NCI-H2171 treated with DMSO at 0.1 percent for 48 hours (cell line): ENCODE measurements at places on chromosomes 1 and 21.

GRCh38 chr1:57591842-57592241 lies 168.0 kb upstream of the DAB1 start:
- DNase-seq, result no peak

DNA sequence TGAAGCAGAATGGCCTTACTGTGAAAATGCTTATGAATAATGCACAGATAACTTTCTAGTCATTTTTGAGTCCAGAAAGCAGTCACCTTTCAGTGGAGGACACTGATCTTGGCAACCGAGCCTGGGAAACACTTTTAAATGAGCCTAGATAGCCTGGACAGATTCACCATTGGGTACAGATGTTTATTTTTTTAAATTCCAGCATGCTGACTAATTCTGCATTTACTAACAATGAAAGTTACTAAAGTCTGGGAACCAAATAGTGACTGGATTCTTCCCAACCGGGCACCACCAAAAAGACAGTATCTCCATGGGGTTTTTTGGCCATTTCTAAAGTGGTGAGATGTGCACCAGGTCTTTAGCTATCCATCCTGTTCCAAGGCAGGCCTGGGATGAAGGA lies 3.3 kb upstream of the FMOD start:
- DNase-seq, result no peak

DNA sequence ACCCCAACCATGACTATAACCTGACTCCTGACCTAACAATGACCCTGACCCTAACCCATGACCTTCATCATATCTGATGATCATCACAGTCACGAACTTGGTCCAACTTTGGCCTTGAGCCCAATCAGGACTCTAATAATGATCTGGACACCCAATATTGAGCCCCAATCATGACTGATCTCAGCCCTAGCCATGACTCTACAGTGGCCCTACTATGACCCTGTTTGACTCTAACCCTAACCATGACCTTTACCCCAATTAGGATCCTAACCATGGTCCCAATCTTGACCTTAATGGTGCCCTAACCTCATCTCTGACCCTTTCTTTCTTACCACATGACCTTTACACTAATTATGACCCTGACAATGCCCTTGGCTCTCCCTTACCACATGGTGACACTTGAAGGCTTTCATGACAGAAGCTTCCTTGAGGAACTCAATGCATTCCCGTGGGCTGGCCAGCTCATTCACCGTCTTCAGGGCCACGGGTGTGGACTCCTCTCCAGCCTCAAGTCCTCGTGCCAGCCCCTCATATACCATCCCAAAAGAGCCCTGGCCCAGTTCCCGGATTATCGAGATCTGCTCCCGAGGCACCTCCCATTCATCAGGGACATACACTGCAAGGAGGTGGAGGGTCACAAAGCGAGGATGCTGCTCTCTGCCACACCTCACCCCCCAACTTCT lies 16.2 kb downstream of the INSRR start:
- no peak for DNase-seq

- DNase-seq, result no peak
Observed at GRCh38 chr1:74853756-74854155, 120.8 kb downstream of the TYW3 start.

DNA sequence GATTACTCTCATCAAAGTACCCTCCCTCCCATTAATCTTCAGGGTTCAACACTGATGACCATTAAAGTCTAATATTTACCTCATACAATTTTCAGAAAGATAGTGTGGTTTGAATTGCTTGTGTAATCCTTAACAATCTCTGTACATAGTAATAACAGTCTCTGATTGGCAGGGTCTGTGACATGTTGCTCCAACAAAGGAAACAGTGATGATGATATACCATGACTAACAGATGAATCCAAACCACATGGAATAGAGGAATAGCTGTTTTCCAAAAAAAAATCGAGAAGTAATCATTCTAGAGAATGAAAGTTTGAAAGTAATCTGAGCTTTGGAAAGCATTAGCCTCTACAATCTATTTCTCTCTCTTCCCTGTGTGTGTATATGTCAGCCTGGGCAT lies 610.1 kb upstream of the NEGR1 start:
- no peak for DNase-seq

- no peak for DNase-seq
Observed at GRCh38 chr1:186564582-186564981, 103.7 kb upstream of the PDC start.

GRCh38 chr1:168504064-168504837 lies 39.5 kb downstream of the XCL2 start:
- no peak for DNase-seq

DNA sequence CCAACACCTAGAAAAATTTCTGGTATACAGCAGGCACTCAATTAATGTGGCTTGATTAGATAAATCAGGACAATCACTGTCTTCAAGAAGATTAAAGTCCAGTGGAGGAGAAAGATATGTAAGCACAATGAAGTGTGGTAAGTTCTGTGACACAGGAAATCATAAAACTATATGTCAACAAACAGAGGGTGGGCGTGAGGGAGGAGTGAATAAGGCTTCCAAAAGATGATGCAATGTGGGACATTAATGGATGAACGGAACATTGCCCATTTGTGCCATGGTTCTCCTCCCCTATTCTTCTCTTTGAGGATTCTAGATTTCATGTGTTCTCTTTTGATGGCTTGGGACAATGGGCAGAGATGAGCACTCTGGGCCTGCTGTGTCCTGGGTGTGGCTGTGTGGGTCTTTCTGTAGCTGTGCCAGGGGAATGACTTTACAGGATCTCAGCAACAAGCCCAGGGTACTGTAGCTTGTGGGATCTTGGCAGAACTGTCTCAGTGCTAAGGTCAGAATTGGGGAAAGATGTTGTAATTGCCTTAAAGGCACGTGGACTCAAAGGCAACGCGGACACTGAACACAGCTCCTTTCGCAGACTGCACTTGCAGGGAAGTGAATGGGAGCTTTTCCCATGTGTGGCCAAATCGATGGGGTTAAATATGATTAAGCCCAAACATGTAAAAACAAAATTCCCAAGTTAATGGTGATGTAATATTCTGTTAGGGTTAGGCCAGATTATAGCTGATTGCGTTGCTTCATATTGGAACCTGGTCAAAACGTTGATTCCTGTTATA lies 366.9 kb downstream of the TGFB2 start:
- DNase-seq, result no peak

DNA sequence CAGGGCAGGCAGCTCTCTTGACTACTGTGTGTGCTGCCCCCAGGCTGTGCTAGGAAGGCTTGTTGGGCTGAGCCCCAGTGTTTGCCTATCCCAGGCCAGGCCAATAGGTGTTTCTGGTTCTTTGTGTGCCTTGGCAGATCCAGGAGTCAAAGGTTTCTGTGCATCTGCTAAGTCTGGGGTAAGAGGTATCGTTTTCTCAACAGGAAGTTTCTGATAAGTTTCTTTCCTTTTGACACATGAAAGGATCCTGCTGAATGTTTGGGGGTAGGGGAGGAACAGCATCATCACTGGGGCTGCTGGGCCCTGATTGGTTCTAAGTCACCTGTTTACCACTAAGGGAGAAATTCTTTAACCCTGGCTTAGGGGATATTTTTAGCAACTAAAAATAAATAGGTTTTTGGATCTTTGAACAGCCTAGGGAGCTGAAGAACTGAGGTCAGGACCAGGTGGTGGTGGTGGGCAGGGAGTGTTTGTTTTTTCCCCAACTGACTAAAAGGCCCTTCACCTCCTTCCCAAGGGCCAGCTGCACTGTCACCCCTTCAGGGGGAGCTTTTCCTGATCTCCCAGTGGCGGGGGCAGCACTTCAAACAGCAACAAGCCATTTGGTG lies 85.1 kb downstream of the KCNN3 start:
- no peak for DNase-seq

GRCh38 chr1:182603646-182604174 lies 479 bp downstream of the RGS16 start:
- peak; percentile 73 for DNase-seq

DNA sequence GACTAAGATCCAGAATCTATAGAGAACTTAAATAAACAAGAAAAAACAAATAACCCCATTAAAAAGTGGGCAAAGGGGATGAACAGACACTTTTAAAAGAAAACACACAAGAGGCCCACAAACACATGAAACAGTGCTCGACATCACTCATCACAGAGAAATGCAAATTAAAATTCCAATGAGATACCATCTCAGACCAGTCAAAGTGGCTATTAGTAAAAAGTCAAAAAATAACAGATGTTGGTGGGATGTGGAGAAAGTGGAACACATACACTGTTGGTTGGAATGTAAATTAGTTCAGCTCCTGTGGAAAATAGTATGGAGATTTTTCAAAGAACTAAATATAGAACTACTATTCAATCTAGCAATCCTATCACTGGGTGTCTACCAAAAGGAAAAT lies 143.1 kb downstream of the IFI44 start:
- no peak for DNase-seq

DNA sequence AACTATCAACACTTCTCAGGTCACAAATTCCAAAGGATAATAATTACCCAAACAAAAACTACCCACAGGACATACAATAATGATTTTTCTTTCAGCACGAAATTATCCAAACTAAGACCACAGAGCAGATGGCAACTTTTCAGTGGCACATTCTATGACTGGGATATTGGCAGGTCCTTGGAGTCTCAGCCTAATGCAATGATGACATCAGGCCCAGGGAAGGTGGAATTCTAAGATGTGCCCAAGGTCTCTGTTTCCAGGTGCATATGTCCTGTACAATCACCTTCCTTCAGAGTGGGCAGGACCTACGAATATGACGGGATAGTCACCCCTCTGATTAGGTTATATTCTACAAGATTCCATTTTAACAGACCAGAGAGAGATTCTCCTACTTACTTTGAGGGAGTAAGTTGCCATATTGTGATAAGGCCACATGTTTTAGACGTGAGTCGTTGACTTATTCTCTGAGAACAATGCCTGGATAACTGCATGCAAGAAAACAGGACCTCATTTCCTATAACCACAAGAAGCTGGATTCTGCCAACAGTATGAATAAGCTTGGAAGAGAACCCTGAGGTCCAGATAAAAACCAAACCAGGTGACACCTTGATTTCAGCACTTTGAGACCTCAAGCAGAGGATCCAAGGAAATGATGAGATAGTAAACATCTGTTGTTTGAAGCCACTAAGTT lies 69.9 kb downstream of the ZC3H11B start:
- DNase-seq, result no peak

- DNase-seq, result peak; percentile 39
Observed at GRCh38 chr1:183219616-183220009, 33.5 kb downstream of the LAMC2 start.

DNA sequence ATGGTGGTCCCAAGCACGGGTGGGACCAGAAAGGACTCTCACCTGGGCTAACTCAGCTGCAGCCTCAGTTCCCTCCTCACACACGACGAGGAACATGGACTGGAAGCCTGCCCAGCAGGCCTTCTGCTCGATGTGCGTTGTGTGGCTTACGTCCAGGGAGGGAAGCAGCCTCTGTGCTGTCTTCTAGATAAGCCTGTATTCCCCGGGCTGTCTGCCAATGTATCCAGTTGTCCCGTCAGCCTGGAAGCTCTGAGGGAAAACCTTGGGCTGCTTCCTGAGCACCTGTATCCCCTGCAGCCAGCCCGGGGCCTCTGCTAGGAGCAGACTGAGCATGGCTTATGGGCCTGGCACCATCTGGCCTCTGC lies 10.5 kb downstream of the PCSK9 start:
- peak; percentile 79 for DNase-seq

DNA sequence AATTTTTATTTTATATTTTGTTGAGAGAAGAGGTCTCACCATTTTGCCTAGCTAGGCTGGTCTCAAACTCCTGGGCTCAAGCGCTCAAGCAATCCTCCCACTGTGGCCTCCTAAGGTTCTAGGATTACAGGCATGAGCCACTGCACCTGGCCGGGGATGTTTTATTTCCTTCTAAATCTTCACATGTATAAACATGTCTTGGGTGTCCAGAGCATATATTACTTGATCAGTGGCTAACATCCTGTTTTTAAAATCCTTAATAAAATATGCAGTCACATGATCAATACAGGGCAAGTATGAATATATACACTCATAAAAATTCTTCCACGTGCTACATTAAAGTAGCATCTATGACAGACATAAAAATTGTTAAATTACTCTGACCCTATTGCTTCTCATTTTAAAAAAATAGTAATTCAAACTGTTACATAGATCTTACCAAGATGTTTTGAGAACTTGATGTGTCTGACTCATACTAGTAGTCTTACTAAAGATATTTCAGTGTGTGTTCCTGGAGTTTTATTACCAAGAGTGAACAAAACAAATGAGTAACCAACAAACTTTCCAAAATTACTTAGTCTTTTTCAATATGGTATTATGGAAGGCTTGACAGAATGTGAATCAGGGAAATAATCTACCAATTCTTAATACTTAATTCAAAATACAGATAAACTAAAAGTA lies 222.5 kb downstream of the SLC45A1 start:
- no peak for DNase-seq

DNA sequence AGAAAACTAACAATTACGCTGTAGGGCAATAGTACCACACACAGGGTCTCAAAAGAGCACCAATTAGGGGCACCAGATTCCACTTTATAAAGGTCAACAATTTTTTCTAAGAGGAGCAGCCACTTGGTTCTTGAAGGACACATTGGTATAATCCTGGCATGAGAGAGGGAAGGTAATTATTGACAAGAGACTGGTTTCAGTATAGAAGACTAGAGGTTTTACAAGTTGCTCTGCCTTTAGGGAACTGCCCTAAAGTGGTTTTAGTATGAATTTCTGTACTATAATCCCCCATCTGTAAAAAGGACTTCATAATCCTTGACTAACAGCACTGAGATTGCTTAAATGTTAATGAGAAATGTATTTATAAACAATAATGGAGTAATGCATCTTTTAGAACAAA lies 648.5 kb upstream of the PTBP2 start:
- DNase-seq, result no peak

- no peak for DNase-seq
Observed at GRCh38 chr1:160638540-160638857, 8.3 kb downstream of the SLAMF1 start.

- no peak for DNase-seq
Observed at GRCh38 chr1:32336591-32336932, 529 bp upstream of the MARCKSL1 start.

- no peak for DNase-seq
Observed at GRCh38 chr1:29592261-29592615, 355.9 kb downstream of the PTPRU start.

GRCh38 chr1:157407367-157407766 lies 144.9 kb downstream of the FCRL5 start:
- DNase-seq, result no peak

GRCh38 chr21:35602811-35603362 lies 457.4 kb downstream of the SETD4 start:
- no peak for DNase-seq

- DNase-seq, result no peak
Observed at GRCh38 chr1:158013840-158014730, 20.6 kb downstream of the KIRREL1 start.

DNA sequence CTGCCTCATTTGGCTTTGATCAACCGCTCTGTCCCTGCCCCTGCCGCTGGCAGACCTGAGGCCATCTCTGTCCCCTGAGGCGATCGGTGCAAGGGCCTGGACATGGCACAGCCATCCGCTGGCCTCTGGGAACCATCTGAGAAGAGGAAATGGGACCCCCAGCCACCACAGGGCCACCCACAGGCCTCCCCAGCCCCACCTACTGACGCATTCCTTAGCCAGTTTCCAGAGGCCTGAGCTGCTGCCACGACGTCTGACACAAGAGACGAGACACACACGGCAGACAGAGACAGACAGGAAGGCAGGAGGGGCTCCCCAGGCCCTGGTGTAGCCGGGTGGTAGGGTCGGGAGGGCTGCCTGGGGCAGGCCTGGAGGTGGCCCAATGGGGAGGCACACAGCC lies 37.3 kb upstream of the EDN2 start:
- DNase-seq, result no peak
